ENCODE measurements at places on chromosomes 5 and 9.

DNA sequence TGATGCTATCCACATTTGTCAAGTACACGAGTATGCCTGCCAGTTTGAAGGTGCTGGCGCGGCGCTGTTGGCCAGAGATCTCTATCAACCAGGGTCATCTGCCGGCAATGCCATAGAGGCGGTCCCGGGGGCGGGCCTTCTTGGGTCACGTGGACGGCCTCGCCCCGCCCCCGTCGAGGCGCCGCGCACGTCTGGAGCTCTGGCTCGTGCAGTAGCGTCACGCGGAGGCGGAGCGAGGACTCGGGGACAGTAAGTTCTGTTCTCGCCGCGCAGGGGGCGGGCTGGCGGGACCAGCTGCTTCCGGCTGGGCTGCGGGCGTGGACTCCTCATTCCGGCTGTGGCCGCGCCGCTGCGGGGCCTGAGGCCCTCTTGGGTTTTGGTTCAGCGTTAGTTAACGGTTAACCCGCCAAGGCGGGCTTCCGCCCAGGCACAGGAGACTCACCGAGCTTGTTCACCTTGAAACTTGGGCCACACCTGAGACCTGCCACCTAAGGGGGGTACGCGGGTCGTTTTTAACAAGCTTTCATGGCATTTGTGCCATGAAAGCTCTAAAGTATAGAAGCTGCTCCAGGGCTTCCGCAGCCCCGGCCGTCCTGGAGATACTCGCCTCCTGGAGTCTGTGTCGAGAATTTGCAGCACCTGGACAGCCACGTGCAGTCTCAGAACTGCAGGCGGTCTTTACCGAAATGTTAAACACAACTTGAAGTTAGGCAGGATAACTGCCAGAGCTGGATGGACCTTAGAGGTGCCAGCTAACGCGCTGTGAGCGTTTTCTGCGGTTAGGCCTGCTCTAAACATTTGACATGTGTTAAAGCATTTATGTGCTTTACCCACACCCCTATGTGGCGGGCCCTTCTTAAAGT, at the start of gene RFESD:
Gene RFESD (plus strand): TSS at position 209 of the 863 bp plus-strand sequence. CDS start 5,495 bp downstream, outside the sequence.
- peak; percentile 75 for DNase-seq

- peak; percentile 43 for DNase-seq
Observed at GRCh38 chr9:130539420-130540223, 39.8 kb upstream of the FUBP3 start.

GRCh38 chr9:4821133-4821532, 28.4 kb downstream of the RCL1 start:
- no peak for DNase-seq

DNA sequence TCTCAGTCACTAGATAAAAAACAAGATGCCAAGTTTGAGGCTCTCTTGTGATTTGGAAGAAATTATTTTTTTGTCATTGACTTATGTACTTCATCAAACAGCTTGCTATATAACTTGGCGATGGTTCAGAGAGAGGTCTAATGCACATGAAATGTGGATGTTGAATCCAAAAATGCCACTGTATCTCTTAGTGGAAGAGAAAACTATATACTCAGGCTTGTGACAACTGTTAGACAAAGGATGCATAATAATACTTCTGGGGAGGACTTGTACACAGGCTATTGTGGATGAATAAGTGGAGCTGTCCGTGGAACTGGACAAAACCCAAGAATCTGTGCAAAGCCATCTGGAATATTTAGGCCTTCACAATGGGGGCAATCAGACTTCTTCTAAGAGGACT, 162.9 kb upstream of the NMUR2 start:
- DNase-seq = no peak

DNA sequence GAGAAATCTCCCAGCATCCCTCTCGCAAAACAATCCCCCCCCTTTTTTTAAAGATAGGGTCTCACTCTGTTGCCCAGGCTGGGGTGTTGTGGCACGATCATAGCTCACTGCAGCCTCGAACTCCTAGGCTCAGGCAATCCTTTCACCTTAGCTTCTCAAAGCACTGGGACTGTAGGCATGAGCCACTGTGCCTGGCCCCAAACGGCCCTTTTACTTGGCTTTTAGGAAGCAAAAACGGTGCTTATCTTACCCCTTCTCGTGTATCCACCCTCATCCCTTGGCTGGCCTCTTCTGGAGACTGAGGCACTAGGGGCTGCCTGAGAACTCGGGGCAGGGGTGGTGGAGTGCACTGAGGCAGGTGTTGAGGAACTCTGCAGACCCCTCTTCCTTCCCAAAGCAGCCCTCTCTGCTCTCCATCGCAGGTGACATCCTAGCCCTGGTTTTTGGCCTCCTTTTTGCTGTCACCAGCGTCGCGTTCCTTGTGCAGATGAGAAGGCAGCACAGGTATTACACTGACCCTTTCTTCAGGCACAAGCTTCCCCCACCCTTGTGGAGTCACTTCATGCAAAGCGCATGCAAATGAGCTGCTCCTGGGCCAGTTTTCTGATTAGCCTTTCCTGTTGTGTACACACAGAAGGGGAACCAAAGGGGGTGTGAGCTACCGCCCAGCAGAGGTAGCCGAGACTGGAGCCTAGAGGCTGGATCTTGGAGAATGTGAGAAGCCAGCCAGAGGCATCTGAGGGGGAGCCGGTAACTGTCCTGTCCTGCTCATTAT, 6.8 kb downstream of the CA9 start:
- no peak for DNase-seq

DNA sequence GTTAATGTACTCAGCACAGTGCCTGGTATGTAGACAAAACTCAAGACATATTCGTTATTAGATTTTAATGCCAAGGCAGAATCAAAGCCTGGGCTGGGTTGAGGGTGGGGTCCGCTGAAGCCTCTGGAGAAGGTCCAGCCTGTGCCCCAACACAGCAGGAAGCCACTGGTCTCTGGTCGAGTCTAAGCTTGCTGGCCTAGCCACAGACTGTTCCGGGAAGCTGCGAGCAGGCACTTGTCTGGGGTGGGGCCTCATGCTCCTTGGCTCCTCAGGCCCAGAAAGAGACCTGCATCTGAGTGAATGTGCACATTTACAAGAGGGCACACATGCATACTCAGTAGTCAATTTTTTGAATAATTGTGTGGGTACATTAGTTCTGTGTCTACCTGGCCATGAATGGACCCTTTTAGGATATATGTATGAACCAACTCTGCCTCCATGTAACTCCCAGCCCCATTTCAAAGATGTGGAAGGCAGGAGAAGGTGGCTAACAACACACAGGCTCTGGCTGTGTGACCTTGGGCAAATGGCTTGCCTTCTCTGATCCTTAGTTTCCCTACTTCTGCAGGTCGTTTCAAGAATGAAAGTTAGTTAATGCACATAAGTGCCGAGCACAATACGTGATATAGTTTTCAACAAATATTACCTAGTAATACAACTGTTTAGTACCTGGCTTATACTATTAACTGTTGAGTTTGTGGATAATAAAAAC, 18.3 kb downstream of the FAT2 start:
- no peak for DNase-seq

DNA sequence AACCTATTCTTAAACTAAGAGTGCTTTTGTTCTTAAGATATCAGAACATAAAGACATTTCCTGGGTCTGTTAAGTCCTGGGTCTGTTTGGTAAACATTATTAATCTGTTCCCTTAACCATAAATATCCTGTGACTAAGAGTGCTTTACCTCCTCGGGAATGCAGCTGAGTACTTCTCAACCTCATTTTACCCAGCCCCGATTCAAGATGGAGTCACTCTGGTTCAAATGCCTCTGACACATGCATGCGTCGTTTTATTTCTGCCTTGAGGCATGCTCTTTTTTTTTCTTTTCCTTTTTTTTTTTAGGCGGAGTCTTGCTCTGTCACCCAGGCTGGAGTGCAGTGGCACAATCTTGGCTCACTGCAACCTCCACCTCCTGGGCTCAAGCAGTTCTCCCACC, 39.8 kb upstream of the FBXL17 start:
- DNase-seq = no peak

GRCh38 chr5:58871648-58872242, 288.9 kb downstream of the RAB3C start:
- DNase-seq = peak; percentile 11

GRCh38 chr5:60161340-60161934, 267.9 kb upstream of the PDE4D start:
- no peak for DNase-seq

DNA sequence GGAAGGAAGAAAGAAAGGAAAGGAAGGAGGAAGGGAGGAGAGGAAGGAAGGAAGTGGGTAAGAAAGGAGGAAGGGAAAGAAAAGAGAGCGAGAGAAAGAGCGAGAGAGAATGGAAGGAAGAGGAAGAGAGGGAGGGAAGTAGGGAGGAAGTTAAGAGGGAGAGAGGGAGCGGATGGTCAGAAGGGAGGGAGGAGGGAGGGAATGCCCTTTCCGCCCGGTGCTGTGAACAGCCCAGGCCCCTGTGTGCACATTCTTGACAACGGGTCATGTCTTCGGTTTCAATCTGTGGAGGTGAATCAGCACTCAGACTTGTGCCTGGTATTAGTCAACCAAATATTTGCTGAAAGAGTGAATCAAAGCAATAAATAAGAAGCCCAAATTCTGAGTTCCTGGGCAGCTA, 39.2 kb downstream of the PRUNE2 start:
- peak; percentile 62 for DNase-seq

DNA sequence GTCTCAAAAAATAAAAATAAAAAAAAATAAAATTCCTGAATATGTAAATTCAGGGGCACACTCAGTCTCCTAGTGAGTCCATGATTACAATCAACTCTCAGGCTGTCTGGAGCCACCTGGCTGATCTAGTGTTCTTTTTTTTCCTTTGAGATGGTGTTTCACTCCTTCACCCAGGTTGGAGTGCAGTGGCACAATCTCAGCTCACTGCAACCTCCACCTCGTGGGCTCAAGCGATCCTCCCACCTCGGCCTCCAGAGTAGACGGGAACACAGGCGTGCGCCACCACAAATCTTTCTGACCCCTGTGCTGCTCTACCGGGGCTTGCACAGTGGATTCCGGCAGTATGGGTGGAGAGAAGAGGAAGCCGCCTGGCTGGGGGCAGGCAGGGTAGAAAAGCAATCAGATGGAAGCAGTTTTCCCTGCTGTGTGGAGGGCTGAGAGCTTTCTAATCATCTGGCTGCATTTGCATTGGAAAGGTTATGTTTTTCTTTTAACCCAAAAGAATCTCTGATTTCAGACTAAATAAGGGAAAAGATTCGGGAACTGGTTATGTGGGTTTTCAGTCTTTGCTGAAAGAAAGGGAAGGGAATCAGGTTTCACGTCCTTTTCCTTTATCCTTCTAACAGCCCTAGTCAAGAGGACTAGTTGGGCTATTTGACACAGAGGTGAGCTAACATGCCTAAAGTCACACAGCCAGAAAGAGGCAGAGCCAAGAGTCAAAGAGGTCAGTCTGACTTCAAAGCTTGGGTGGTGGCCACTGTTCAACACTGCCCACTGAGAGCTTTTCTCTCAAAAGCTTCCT, 26.3 kb upstream of the CORO2A start:
- no peak for DNase-seq

DNA sequence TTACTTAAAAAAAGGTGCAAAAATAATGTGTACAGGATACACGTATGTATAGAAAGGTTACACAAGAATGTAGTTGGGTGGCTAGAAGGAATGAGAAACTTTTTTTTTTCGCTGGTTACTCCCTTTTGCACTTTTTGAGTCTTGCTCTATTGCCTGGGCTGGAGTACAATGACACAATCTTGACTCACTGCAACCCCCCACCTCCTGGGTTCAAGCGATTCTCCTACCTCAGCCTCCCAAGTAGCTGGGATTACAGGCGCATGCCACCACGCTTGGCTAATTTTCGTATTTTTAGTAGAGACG, 15.8 kb downstream of the FBXW11 start:
- no peak for DNase-seq

DNA sequence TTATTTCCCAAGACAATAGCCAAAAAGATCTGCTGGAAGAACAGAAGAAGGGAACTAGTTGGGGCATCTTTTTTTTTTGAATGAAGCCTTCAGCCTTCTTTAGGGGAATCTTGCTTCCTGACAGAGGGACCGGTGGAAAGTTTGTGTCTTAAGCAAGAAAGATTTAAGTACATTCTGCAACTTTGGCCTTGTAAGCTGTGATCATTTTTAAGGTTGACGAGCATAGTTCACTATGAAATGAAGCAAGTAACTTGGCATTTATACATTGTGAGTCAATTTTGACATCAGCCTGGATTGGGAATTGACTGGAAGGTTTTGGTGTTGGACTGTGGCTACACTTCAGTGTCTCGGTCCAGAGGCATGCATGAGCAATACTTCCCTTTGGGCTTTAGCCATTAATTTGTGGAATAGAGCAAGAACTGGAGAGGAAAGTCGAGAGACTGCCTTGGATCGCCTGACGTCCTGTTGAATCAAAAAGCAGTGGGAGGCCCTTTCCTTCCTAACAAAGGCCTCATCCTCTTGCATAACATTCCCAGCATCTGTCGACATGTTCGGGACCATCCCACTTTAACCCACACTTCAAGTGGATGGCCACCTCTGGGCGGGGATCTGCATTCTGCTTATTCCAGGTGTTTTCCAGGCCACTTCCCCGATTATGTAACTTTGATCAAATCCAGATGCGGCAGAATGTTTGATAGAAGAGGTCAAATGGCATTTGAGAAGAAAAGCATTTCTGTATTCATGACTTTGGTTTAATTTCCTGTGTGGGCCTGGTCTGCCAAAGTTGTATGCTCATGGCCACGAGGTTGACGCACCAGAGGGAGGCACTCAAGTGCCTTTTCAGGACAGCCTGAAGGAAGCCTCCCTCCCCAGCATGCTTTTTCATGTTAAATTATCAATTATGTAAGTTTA, 12.5 kb downstream of the ABL1 start:
- peak; percentile 100 for DNase-seq

DNA sequence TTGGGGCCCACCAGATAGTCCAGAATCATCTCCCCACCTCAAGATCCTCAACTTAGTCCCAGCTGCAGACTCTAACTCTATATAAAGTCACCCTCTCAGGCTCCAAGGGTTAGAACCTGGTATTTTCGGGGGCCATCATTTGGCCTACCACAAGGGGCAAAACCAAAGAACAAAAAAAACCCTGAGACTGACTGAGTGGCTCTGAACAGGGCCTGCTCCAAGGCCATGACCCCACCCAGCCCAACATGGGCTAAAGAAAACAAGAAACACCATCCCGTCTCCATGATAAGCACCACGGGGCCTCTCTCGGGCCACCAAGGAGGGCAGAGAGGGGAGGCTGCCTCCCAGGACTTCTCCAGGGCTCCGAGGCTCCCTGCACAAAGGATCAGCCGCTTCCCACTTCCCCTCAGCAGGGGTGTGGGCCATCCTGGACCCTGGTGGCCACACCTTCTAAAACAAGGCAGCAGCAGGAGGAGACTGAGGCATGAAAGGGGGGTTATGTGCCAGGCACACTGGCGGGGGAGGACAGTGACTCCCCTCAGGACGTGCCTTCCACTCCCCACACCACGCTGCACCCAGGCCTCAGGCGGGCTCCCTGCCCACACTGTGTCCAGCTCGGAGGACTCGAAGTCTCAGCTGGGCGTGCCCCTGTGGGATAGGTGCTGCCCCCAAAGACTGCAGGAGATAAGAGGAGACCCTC, 51.5 kb downstream of the SEMA4D start:
- no peak for DNase-seq

GRCh38 chr9:68509689-68510088, 31.0 kb downstream of the TMEM252 start:
- DNase-seq = no peak

Measured in AG09309 (cell line).